Islet precursor cell (in vitro differentiated cells): ENCODE measurements at places on chromosomes 6 and 20.

- no peak for DNase-seq
These were observed 158.2 kb downstream of the ZMYND8 start for GRCh38 chr20:47198254-47198671.

DNA sequence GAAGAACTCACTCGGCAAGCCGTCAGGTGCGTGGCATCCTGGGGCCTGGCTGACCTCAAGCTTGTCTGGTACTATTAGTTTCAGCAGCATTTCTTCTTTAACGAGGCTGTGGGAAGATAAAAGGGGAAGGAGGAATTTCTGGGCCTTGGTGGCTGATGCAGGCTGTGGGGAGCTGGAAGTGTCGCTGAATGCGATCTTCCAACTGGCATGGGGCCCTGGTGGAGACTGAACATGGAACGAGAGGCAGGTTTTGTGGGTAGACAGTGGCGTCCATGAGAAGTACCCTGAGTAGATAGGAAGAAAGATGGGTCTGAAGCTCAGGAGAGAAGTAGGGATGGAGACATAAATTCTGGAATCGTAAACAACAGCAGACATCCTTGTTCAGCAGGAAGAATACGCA is 23.9 kb downstream of the ERMARD start:
- DNase-seq: peak; percentile 54

GRCh38 chr6:80967609-80968008 is 784.9 kb downstream of the TENT5A start:
- DNase-seq: peak; percentile 66

- no peak for DNase-seq
These were observed 36.8 kb downstream of the MRPL14 start for GRCh38 chr6:44090465-44090864.

GRCh38 chr6:40733290-40733689 is 146.1 kb upstream of the LRFN2 start:
- DNase-seq: no peak

- DNase-seq: no peak
These were observed 41.7 kb downstream of the FRK start for GRCh38 chr6:116018976-116019375.

GRCh38 chr6:84728602-84729001 is 35.8 kb downstream of the TBX18 start:
- no peak for DNase-seq

DNA sequence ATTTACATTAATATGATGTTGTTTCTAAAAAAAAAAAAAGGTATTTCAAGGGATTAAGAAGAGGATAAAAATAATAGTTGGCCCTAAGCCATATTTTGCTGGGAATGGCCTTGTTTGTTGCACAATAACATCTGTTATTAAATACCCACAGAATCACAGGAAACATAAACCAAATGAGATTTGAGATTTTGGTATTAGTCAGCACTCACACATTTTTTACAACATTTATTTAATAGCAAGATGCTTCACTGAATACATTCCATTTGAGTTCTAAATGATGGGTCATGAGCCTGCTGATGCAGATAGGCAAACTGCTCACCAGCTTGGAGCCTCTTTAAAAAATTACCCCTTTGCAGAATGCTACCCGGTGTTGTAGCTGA is 92.9 kb upstream of the ENPP5 start:
- DNase-seq: no peak

GRCh38 chr6:158772172-158772571 is 47.0 kb downstream of the EZR start:
- no peak for DNase-seq

DNA sequence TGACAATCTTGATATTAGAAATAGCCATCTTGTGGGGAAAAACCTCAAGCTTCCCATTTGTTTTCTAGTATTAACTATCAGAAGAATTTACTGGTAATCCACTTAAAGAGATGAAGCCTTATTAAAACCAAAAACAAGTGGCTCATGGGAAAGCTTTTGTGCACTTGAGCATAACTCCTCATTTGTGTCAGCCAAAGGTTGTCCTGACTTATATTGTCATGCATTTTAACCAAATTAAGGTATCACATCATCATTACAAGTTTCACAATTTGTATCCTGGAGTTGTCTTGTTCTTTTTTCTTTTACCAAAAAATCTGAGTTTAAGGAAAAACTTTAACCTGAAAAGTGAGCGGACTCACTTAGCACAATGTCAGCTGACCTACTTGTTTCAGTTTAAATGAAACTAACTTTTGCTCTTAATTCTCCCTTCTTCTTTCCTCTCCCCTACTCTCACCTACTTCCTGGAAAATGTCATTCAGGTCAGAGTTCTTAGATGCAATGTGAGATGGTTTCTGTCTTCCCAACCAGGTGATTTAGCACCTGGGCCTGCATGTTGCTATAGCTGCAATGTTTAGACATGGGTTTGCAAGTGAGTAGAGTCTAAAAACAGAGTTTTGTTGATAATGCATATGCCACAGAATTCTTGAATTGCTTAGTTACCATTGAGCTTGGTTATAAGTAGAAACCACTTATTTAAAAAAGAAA is 82.8 kb downstream of the TNFAIP3 start:
- no peak for DNase-seq

DNA sequence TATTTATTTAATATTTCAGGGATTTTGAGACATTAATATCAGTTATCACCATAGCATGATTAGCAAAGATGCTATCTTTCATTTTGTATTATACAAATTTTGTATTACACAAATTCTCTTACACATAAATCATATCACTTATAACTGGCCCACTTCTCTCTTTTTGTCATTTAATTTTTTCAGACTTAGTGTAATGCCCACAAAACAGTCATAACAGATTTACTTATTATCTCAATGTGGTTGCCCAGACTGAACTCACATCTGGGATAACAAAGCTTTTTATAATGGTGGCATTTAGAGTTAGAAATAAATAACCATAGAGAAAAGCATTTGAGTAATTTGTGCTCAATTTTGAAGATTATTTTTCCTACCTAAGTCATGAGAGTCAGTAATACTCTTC is 148.3 kb downstream of the TFAP2B start:
- no peak for DNase-seq

GRCh38 chr20:10666221-10667076 is 7.3 kb downstream of the JAG1 start:
- no peak for DNase-seq

DNA sequence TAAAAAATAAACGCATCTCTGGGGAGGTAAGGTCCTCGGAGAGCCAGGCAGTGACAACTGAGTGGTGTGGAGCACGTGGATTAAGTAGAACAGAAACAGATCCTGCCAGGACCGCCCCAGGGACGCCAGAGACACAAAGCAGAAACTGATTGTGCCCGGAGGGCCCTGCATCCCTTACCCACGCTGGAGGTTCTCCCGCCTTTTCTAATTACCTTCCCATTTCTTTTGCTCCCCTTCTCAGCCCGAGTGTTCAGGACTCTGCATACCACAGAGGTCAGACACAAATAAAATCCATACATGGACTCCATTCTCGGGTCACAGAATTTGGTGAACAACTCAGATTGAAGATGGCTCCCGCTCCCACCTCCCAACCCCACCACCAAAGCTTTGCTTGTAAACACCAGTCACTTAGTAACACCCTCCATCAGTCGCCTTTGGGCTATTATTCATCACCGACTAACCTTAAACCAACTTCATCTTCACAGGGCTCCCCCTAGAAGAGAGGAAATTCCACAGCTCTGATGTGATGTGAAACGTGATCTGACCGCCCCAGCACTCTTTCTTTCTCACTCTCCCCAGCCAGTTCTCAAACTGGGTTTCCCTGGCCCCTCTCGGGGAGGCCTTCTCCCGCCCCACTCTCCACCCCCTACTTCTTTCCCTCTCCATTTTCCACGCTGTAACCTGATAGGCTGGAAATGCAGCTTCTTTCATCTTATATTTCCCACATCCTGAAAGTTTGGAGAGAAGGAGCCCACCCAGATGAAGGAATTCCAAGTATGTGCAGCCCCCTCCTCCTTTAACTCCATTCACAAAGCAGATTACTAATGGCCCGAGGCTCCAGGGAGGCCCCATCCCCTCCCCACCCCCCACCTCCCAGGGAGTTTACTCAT is 32.5 kb upstream of the PIM1 start:
- peak; percentile 97 for DNase-seq

- DNase-seq: no peak
These were observed 24.5 kb downstream of the CLIC5 start for GRCh38 chr6:45991189-45991588.

DNA sequence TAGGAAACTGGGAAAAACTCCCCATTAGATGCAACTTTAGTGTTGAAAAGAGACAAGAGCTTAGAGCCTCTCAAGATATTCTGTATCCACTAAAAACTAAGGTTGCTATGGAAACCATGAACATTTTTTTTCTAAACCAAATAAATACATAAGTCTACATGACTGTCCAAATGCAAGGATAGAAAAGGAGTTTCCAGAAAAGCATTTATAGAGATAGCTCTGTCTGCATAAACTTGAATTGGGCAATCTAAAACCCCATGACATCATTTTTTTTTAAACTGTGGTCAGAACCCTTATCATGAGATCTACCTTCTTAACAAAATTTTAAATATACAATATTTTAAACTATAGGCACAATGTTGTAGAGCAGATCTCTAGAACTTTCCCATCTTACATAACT is 36.4 kb upstream of the FAM83B start:
- no peak for DNase-seq

GRCh38 chr6:109024368-109024767 is 70.3 kb downstream of the SESN1 start:
- no peak for DNase-seq

DNA sequence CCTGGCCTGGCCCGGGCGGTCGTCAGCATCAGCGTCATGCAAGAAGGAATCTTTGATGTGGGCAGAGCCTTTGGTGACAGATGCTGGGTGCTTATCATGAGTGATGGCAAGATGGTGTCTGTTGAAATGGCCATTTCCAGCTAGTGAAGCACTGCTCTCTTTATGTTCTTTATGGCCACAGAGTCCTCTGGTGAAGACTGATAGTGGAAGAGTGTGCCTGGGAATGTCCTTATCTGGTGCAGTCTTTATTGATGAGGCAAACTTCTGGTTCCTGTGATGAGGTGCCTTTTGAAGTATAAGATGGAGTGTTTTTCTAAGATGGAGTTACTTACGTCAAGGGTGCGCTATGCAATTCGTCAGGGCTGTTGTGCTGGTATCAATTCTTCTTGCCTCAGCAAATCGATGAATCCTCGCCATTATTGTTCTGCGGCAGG is 22.6 kb upstream of the CCR6 start:
- peak; percentile 64 for DNase-seq

GRCh38 chr6:129634411-129635230 is 75.4 kb downstream of the ARHGAP18 start:
- no peak for DNase-seq

GRCh38 chr20:37714978-37715672 is 21.3 kb downstream of the CTNNBL1 start:
- DNase-seq: no peak

DNA sequence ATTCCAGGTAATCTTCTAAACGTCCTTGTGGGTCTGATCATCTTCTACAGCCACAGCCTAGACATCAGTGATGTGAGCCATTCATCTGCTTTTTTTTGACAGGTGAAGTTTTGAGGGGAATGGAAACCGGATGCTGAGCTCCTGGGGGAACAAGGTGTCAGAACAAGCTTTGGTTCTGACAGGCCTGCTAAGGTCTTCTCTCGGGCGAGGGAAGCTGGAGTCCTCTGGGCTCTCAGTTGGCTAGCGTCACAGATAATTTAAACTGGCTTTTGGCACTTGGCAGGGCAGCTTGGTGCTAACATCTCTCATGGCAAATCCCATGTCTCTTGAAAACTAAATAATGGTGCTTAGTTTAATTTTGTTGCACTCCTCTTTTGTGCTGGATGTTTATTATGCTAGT is 8.4 kb upstream of the AIG1 start:
- DNase-seq: no peak

GRCh38 chr6:16854986-16855385 is 93.7 kb upstream of the ATXN1 start:
- no peak for DNase-seq

- no peak for DNase-seq
These were observed 374.8 kb upstream of the CDH4 start for GRCh38 chr20:60877071-60877857.

DNA sequence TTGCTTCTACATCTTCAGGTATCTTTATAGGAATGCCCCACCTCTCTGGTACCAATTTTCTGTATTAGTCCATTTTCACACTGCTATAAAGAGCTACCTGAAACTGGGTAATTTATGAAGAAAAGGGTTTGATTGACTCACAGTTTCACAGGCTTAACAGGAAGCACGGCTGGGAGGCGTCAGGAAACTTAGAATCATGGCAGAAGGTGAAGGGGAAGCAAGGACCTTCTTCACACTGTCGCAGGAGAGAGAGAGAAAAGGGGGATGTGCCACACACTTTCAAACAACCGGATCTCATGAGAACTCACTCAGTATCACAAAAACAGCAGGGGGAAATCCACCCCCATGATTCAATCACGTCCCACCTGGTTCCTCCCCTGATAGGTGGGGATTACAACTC is 24.4 kb upstream of the LY86 start:
- no peak for DNase-seq

DNA sequence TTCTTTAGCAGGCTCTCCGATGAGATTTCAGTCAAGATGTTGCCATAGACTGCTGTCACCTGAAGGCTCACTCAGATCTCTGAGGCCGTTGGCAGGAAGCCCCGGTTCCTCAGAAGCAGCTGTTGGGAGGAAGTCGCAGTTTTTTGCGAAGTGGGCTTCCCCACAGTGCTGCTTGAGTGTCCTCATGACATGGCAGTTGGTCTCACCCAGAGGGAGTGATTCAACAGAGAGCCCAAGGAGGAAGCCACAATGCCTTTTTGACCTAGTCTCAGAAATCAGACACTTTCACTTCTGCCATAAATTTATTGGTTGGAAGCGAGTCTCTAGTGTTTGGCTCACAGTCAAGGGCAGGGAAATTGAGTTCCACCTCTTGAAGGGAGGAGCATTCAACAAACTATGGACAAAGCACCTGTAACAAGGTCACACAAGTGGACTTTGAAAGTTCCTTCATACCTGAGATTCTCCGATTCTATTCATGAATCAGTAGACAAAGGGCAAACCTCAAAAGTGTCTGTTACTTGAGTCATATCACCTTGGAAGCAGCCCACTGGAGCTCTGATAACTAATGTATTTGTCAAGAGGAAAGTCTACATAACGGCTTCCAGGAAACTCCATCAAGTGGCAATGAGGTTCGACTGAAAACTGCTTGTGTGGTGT is 208.3 kb downstream of the TASP1 start:
- DNase-seq: no peak

DNA sequence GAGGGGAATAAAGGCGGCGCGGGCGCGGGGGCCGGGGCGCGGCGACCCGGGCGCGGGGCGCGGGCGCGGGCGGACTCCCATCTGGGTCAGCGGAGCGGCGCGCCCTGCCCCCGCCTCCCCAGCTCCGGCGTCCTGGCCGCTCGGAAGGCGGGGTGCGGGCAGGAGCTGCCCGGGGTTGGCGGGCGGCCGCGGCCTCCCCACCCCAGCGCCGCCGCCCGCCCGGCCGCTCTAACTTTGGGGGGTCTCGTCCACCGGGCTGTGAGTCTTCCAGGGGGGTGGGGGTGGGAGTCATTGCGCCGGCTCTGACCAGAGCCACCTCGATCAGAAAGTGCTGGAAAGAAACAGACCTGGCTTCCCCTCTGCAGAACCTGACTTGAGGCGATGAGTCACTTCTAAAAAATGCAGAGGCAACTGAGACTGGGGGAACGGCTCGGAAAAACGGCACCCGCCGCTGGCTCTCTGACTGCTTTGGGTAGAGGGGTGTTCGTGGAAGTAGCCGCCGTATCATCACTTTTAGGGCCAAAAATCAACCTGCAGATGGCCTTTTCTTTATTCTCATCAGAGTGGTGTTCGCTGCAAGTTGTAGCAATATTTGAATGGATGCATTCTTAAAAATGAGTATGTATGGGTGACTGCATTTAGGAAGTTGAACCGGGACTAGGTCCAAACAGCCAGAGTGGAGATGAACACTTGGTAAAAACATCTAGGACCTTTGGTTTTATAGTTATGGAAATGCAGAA is 667 bp downstream of the CAP2 start:
- DNase-seq: peak; percentile 93
